Heart left ventricle (tissue), 16 donors: ENCODE measurements at places on chromosomes 2 and 18.

GRCh38 chr2:118882693-118883336 lies 35.4 kb upstream of the EN1 start:
- no peak overlapping the region for H3K27ac ChIP-seq
- peak overlapping the region; percentile 9 for H3K4me3 ChIP-seq
- H3K36me3 ChIP-seq, result no peaks in the 10 kb centered on the region
- H3K27me3 ChIP-seq, result peaks cover 13% of the 10 kb centered on the region
- DNase-seq, result peak; percentile 56

- peak overlapping the region; percentile 71 for H3K27ac ChIP-seq
- H3K36me3 ChIP-seq, result no peaks in the 10 kb centered on the region
- peak overlapping the region; percentile 18 for H3K4me3 ChIP-seq
- H3K27me3 ChIP-seq, result no peaks in the 10 kb centered on the region
Observed at GRCh38 chr18:61833387-61833786, 59.4 kb downstream of the RNF152 start.

GRCh38 chr2:73068147-73068546 lies 3.4 kb downstream of the SFXN5 start:
- peaks cover 12% of the 10 kb centered on the region for H3K4me1 ChIP-seq
- H3K27ac ChIP-seq, result no peak overlapping the region
- no peak for DNase-seq
- no peak overlapping the region for H3K4me3 ChIP-seq

DNA sequence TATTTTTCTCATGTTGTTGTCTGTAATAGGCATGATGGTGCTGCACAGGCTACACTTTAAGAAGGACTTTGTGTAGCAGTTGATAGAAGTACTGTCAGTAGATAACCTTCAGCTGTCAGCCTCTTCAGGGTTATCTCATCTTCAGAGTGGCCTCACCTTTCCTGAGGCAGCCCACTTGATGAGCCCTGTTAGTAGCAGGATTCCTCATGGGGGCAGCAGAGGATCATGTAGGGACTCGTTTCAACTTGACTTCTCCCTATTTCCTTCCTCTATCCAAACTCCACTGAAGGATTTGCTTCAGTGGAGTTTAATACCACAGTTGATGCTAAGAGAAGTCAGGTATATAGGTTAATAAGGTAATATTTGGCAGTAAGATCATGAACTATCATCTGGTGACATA lies 530.3 kb upstream of the FSIP2 start:
- H3K27ac ChIP-seq, result no peak overlapping the region
- no peaks in the 10 kb centered on the region for H3K4me1 ChIP-seq
- DNase-seq, result no peak
- H3K27me3 ChIP-seq, result no peaks in the 10 kb centered on the region
- H3K4me3 ChIP-seq, result no peak overlapping the region
